Effector CD4-positive, alpha-beta T cell (primary cell): ENCODE measurements at places on chromosomes 5 and 9.

GRCh38 chr5:14593326-14594021 is 11.9 kb downstream of the OTULINL start:
- no peak for DNase-seq

DNA sequence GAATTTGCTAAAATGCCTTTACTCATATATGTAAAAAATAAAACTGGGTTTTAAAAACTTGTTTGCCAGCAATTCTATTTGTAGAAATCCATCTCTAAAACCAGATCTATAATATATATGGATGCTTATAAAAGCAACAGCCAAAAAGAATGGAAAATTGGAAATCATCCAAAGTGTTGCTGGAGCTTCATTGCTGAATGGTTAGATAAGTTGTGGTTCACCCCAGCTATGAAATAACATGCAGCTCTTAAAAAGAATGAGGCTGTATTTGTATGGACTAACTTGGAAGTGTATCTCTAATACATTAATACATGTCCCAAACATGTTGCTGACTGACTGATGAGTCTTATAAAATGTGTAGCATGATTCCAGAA is 76.2 kb downstream of the STK10 start:
- DNase-seq = no peak

GRCh38 chr9:92276331-92277032 is 17.0 kb downstream of the IARS1 start:
- DNase-seq = no peak

DNA sequence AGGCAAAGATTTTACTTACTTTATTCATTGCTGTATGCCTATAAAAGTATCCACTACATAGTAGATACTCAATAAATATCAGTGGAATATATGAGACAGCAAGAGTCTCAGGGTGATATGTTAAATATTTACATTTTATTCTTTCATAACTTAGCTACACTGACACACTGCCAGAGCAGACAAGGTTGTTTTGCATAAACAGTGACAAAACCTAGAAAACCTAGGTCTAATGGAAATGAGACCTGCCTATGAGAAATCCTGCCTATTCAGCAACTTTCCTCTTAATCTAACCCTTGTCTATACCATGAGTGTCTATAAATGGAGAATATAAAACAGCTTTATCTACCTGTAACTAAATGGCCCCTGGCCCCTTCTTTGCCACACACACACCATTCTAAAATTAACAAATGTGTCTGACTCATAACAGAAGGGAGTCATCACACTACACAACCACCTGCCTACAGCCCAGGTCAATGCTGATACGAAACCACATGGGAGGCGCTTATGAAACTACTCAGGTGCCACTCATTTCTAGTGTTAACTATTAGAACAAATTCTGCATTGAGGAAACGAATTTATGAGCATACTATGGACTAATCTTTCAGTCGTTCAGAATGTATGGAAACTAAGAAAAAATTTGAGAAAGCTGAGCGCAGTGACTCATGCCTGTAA is 60.3 kb downstream of the UBAP2 start:
- DNase-seq = no peak
